Suppressor macrophage treated with lipopolysaccharide for 1 hour (primary cell): ENCODE measurements at places on chromosomes 4 and X.

GRCh38 chr4:174697896-174698295 lies 131.2 kb downstream of the GLRA3 start:
- DNase-seq, result no peak

DNA sequence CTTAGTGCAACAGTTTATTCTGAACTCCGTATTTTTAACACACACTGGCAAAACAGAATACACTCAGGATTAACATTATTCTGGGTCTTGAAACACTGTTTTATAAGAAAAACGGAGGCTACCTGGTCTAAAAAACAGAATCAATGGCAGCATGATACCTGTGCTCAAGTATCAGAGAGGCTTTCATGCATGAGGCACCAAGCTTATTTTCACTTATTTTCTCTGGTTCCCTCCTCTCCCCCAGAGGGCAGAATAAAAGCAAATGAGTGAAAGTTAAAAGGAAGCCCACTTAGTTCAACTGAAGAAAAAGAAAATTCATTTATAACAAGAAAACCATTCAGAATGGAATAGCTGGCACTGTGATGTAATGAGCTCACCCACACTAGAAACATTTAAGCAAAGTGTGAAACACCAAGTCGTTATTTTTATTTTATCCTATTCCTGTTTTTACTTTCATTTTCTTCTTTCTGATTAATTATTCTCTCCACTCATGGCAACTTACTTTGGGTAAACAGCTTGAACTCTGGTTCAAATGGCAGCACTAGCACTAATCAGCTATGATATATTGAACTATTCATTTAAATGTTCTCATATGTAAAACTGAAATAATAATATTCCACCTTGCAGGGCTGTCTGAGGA lies 211.8 kb downstream of the PPP3CA start:
- DNase-seq, result peak; percentile 48

DNA sequence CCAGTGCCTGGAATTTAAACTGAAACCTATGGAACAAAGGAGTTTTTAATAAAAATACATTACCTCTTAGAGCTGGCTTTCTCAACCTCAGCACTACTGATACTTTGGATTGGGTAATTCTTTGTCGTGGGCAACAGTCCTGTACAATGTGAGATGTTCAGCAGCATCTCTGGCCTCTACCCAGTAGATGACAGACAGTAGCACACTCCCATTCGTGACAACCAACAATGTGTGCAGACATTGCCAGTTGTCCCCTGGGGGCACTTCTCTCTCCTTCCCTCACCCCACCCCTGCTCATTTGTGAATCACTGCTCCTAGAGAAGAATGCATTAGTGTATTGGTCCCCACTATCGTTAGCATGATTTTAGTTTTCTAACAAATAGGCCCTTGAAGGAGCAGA lies 16.2 kb downstream of the GPAT3 start:
- DNase-seq, result no peak

GRCh38 chrX:133660281-133660680 lies 245.0 kb upstream of the GPC4 start:
- peak; percentile 65 for DNase-seq

DNA sequence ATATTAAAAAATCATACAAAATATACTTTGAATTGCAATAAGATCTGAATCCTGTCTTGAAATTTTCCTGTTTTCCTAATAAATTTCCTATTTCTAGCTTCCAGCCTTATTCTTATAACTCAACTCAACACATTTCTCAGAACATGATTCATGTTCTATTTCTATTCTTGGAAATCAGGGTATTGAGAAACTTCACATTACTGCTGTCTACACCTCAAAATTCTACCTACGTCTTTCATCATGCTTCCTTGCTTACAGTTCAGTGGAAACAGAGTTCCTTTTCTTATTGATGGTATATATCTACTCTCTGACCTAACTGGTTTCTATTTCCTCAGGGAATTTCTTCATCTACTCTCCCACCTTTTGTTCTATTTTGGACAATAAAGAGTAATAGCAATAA lies 2139.0 kb downstream of the ARAP2 start:
- no peak for DNase-seq

DNA sequence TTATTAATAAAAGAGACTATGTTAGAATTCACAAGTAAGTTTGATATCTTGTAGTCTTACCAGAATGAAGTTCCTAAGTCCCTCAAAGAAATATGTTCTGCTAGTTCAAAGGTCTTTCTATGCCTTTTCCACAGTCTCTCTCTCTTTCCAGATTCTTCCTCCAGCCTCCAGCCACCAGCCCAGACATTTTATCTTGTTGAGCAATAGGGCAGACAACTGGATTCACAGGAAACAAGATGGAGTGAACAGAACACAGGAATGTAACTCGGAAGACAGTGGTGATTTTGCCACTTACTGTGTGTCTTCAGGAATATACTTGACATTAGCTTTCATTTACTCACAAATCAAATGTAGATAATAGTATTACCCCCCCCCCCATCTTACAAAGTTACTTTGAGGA lies 17.1 kb upstream of the CPEB2 start:
- no peak for DNase-seq

GRCh38 chr4:111450867-111451266 lies 694.4 kb upstream of the FAM241A start:
- DNase-seq, result no peak

GRCh38 chr4:175418516-175418915 lies 393.5 kb downstream of the GPM6A start:
- DNase-seq, result no peak

DNA sequence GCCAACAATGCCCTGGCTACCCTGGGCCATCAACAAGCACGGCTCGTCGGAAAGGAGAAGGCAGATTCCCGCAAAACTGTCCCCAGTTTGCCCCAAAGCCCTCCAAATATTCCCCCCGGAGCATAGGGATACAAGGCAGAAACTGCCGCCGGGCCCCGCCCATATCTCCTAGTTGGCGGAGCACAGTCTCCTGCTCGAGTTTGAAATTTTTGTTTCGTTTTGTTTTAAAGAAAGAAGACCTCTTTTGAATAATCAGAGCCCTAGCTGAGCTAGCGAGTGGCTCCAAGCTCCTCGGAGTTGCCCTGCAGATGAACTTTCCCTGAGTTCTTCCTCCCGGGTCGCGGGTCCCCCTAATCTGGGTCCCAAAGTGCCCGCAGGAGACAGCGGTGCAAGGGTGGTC lies 138.1 kb upstream of the ZIC3 start:
- peak; percentile 46 for DNase-seq

GRCh38 chrX:38403834-38404233 lies 51.4 kb downstream of the OTC start:
- DNase-seq, result no peak

- DNase-seq, result no peak
Observed at GRCh38 chr4:67320645-67321044, 224.7 kb downstream of the CENPC start.

- DNase-seq, result no peak
Observed at GRCh38 chr4:109979920-109980717, 67.4 kb downstream of the EGF start.

GRCh38 chr4:243426-243825 lies 61.8 kb downstream of the ZNF732 start:
- DNase-seq, result no peak

DNA sequence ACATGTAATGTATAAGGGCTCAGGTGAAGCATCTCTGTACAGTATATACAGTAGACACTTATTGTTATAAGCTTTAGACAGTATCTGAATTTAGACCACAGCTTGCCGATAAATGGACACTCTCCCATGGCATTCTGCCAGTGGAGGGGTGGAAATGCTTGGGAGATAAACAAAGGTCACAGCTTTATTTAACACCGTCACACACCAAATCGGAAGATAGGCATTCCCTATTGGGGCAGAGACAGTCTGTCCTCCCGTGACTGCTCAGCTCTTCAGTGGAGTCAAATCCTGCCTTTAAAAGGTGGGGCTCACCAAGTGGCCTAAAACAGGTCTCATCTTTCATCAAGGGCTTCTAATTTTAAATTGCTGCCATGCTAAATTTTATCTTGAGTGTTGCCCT lies 178.8 kb downstream of the CAMK2D start:
- DNase-seq, result no peak

GRCh38 chr4:2472187-2472586 lies 3.3 kb downstream of the RNF4 start:
- no peak for DNase-seq

DNA sequence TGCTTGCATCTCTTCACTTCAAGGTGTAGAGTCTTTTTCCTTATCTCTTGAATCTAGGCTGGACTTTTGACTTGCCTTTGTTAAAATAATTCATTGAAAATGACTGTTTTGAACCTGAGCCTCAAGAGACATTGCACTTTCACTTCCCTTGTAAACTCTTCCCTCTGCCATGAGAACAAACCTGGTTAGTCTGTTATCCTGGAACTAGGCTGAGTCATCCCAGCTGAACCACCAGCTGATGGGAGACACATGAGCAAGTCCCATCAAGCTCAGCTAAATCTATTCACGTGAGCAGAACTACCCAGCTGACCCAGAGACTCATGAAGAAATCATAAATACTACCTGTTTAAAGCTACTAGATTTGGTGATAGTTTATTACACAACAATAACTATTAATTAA lies 202.3 kb upstream of the CENPE start:
- no peak for DNase-seq

DNA sequence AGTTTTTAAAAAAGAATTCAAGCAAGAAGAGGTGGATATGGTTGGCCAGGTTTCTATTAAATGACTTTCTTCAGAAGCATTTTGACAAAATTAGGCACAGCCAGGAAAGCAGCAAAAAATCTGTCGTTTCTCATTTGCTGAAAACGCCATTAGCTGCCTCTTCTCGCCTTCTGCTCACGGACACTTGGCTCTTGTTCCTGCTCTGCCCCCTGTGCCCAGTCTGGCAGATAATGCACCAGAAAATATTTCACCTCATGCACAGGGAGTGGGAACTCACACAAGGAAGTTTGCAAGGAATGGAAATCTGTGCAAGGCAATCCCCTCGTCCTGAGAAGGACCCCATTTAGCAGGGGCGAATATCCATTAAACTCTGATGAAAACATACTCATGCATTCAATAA lies 260.0 kb downstream of the PACRGL start:
- no peak for DNase-seq

GRCh38 chr4:94534401-94535312 lies 82.9 kb downstream of the PDLIM5 start:
- peak; percentile 55 for DNase-seq

GRCh38 chrX:48896611-48897011 lies 957 bp downstream of the TIMM17B start:
- peak; percentile 49 for DNase-seq

DNA sequence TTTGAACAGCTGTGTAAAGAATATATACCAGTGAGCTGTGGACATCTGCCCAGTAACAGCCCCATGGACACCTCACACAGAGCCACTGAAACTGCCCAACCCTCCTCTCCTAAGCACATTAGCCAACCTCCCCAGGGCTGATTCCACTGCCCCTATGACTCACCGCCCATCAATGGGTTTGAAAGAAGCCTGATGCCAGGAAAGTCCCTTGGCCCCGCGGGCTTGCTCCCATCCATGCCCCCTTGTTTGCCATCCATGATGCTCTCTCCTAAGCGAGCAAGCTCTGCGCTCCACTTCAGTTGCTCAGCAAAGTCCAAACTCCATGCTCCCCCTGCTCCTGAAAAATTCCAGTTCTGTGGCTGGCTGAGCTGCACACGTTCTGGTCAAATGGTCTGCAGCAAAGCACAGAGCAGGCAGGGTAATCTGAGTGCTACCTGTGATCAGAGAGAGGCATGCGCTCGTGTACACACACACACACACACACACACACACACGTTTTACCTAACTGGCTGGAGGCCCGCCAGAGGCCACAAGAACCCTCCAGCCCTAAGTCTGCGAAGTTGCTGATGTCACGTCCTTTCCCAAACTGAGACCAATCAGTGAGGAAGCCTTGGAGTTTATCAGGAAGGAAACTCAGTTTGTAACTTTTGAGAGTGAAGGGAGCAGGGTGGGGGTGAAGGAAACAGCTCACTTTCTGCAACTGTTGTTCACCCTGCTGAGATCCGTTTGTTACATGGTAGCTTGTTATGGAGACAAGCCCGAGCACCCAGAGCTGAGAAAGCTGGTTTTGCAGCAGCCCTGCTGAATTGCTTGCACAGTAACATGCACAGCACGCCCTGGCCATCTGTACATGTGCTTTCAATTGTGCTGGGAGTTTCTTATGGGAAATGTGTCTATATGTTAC lies at the start of gene ASB9:
Gene ASB9 (minus strand): TSS at position 466 of the 904 bp plus-strand sequence. CDS start 209 bp downstream, at position 257.
- peak; percentile 57 for DNase-seq
